ENCODE measurements at places on chromosomes 7 and 10. TPM values are rescaled to one million over a fixed set of nuclear protein-coding genes. Genes with fewer than 3 reads are reported as not detected.

- DNase-seq = no peak
Observed at GRCh38 chr10:128017822-128018221, 108.4 kb downstream of the MKI67 start.

DNA sequence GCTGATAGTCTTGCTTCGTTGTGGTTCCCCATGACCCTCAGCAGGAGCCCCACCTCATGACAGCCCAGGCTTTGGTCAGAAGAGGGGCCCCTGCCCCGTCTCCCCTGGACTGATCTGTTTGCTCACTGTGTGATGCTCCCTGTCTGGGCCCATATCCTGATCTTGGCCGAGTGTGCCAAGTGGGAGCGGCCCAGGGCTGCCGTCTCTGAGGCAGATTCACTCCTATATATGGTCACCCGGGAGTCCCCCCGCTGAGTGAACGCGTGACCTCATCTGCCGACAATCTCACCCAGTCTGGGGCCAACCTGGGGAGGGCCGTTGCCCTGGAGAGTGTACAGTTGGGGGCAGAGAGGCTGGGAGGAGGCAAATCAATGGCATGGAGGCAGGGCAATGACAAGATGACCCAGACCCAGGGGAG lies 34.5 kb downstream of the PPIF start:
- peak; percentile 79 for DNase-seq

DNA sequence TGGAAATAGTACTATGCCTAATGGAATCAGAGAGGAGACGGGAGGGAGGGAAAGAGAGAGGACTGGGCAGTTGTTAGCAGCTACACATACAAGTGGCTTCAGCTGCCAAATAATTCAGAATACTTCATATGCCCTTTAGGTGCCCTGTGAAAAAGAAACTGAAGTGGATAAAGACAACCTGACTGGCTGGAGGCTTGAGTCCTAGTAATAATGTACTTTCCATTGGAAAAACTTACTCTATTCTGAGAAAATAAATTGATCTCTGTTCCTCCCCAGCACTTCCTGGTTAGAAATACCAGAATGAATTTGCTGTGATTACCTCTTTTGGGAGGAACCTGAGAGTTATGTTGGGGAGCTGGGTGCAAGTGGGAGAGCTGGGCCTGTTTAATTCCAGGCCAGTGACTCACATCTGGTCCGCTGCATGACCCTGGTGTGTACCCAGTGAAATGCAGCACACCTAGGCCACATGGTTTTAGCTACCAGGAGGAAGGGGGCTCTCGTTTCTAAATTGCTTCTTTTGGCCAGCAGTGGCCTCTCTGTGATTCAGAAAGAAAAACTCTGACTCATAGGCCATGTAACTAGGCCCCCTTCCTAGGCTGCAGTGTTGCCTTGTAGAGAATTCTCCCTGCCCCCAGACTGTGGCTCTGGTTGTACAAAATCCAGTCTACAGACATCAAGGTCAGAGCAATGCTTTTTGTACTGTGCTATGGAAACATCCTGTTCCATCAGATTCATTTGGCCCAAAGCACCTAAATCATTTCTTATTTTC lies 6.5 kb downstream of the AGFG2 start:
- peak; percentile 81 for DNase-seq

- DNase-seq = peak; percentile 74
Observed at GRCh38 chr10:30820261-30820991, 190.9 kb upstream of the LYZL2 start.

- DNase-seq = peak; percentile 49
Observed at GRCh38 chr10:6399231-6399741, 180.8 kb downstream of the PRKCQ start.

- DNase-seq = no peak
Observed at GRCh38 chr10:21021843-21022594, 124.9 kb upstream of the NEBL start.

GRCh38 chr10:110923856-110924493 lies 4.6 kb downstream of the SHOC2 start:
- DNase-seq = no peak

DNA sequence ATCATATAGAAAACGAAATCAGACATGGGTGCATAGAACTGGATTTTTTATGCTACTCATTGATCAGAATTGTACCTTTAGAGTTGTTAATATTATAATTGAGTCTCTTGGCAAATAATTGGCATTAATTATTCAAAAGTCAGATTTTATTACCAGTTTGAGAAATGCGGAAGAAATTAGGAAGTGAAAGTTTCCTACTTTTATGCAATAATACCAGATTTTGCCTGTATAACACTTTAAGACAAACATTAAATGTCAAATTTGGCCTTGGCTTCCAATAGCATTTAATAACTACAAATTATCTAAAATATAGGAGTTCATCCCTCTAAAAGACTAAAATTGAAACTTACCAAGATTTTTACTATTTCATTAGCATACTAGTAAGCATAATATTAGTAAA lies 6.8 kb upstream of the TFEC start:
- DNase-seq = no peak

DNA sequence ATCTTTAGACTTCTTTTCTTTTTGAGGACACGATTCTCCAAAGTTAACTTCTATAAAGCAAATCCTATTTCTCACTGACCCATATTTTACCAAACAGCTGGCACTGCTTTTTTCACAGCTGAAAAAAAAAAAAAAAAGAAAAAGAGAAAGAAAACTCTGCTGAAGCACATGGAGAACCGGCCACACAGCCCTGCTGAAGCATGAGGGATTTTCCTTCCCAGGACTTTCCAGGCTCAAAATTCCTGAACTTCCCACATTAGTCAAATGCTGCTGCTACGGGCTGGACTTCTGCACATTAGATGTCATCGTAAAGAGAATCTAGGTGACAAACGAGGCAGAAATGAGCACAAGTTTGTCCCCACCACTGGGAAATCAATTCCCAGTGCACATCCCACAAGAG lies 25.2 kb downstream of the HIPK2 start:
- DNase-seq = no peak

DNA sequence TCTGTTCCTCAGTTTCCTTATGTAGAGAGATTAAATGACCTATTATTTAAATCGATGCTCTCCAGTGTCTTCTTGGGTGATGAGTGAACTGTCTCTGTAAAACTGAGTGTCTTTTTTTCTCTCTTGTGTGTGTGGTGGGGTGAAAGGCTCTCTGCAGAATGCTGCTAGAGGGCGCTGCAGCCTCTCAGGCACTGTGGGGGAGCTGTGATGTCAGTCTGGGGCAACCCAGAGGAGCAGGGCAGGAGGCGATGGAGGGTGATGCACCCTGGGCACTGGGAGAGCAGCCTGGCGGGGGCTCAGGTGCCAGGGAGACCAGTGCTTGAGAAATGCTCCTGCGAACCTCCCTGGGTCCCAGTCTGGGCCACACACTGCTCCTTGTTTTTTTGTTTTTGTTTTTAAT lies 110.1 kb upstream of the POM121L12 start:
- no peak for DNase-seq

- no peak for DNase-seq
Observed at GRCh38 chr7:884191-885003, 8.0 kb downstream of the GET4 start.

- DNase-seq = peak; percentile 68
Observed at GRCh38 chr7:29105752-29106668, 40.3 kb downstream of the CPVL start.

- peak; percentile 29 for DNase-seq
Observed at GRCh38 chr10:13206546-13207443, 27.4 kb downstream of the UCMA start.

- peak; percentile 76 for DNase-seq
Observed at GRCh38 chr7:139731802-139732470, 45.9 kb downstream of the HIPK2 start.

GRCh38 chr10:3419719-3420495 lies 247.3 kb upstream of the PITRM1 start:
- DNase-seq = no peak

DNA sequence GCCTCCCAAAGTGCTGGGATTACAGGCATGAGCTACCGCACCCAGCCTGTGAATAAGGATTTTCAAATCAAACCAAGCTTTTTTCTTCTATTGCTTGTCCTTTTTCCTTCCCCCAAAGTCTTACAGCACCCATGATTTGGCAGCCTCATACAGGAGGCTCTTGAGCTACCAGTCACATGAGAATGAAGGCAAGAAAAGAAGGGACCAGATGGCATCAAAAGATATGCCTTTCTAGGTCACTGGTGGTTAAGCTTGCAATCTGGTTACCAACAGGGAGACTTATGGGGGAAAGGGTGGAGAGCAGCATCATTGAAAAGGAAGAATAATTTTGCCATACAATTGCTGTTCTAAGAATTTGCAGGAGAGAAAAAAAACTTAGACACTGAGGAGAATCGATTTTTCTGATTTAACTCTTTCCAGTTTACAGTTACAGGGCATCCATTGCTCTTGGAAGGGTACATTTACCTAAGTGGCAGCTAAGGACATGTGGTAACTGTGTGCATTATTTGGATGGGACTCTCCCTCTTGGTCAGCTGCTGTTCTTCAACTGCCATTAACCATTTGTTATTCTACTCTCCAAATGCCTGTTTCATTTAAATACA lies 29.5 kb downstream of the SMNDC1 start:
- no peak for DNase-seq

- DNase-seq = no peak
Observed at GRCh38 chr10:52019077-52019555, 295.0 kb upstream of the DKK1 start.

- DNase-seq = no peak
Observed at GRCh38 chr7:131511774-131512535, 44.5 kb downstream of the PODXL start.

GRCh38 chr7:155729847-155730246 lies 82.4 kb downstream of the SHH start:
- no peak for DNase-seq

DNA sequence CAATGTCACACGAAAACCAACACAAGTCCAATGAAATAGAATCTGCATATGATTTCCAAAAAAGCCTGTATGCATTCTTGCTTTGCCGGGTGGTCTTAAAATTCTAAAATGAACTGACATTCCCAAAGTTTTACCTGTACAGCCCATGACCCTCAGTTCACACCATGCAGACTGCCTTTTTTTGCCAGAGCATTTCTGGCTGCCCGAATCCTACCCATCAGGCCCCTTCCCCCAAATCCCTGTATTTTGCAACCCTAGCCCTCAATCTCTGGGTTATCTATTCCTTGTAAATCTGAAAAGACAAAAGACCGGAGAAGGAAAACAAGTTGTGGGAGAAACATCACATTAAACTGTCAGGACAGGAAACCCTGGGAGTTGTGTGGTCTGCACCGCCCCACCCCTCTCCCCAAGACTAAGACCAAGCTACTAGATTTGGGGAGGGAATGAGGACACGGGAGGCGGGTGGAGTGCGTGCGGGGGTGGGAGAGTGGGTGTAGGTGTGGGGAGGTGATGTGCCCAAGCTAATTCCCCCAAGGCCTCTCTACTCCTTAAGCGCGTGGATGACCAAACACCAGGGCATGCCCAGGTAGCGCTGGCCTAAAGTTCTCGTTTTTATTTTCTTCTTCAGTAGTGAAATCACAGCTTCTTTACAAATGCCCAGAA lies 1.4 kb downstream of the JCAD start:
- DNase-seq = no peak

DNA sequence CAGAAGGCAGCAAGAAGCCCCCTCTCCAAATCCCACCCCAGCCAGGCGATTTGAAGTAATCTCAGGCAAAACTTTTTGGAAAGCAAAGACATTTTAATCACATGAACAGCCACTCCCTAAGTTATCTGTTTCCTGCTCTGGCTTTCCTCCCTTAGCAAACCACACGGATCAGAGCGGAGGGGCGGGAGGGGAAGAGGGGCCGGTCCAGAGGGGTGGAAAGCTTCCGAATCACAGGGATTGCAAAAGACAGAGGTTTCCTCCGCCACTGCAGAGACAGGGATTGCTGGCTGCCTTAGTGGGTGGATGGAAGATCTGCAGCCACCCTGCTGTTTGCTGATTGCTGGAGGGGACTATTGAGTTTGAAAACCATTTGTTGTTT lies 41.2 kb downstream of the ZCCHC24 start:
- peak; percentile 68 for DNase-seq

DNA sequence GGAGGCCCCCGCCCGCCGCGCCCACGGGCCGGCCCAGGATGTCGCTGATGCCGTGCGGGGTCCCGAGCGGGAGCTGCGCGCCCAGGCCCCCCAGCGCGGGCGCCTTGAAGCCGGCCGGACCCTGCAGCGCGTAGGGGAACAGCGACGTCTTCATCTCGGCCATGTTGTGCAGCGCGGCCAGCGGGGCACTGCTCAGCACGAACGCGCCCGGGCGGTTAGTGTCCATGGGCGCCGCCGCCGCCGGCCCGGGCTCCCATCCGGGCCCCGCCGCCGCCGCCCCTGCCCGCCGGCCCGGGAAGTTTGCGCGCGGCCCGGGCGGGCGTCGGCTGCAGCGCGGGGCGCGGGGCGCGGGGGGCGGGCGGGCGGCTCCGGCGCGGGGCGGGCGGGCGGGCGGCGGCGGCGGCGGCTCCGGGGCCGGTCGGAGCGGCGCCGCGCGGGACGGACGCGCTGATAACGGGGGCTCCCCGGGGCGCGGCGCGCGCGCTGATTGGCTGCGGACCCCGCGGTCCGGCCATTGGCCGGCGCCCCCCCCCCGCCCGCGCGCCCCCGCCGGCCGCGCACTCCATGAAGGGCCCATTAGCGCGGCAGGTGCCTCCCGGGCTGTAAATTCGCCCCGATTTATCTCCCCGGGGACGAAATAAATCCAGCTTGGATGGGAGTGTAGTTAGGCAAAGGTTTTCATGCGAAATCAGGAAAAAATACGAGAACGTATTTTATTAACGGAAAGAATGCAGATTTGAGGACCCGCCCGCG lies at the start of gene NKX6-2:
TSS of gene NKX6-2 (minus strand) at position 425 of the 753 bp plus-strand sequence. CDS start at position 226, 199 bp downstream.
- no peak for DNase-seq

- DNase-seq = no peak
Observed at GRCh38 chr7:153402721-153403541, 643.4 kb downstream of the ACTR3B start.

DNA sequence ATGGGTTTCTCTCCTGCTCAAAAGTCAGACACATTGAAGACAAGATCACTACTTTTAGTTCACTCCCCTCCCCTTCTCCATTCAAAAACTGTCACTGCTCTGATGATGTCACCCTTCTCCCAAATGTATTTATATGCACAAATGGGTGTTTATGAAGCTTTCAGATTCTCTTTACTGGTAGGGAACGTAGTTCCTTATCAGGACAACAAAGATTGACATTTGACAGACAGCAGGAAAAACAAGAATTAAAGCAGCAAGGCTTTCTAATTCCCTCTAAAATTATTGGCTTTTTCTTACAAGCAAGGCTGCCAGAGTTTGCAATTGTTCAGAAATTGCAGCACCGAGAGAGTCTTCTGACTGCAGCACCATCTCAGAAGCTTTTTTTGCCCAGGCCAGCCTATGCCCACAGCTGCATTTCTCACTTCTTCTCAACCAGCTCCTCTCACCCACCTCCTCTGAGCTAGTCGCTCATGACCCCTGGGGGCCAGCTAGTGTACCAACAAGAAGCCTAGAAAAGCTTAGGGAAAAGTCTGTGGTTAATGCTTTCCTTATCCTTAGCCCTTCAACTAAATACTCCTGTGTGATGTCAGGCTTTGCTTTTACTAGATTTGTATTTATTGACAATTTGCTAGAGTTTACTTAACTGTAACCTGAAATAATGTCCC lies 265.1 kb downstream of the HTR7 start:
- DNase-seq = no peak

PRKG1 gene
- 11.1 TPM for total RNA-seq

ABI1 gene
- 45.9 TPM for total RNA-seq

GPR26 gene
- total RNA-seq = not detected

DKK1 gene
- 2,175 TPM for total RNA-seq

SMC3 gene
- total RNA-seq = 38.5 TPM

TFR2 gene
- 0.36 TPM for total RNA-seq

SLC39A12 gene
- total RNA-seq = not detected

TMEM270 gene
- total RNA-seq = not detected

SH2D4B gene
- not detected for total RNA-seq

STEAP4 gene
- total RNA-seq = not detected

LRRC72 gene
- not detected for total RNA-seq

TSPAN33 gene
- total RNA-seq = not detected

SLC29A4 gene
- total RNA-seq = 2.1 TPM

ZNF679 gene
- total RNA-seq = not detected

MYO3A gene
- not detected for total RNA-seq

NOBOX gene
- not detected for total RNA-seq
